Fibroblast of skin of back (primary cell): ENCODE measurements at places on chromosomes 16 and 17.

DNA sequence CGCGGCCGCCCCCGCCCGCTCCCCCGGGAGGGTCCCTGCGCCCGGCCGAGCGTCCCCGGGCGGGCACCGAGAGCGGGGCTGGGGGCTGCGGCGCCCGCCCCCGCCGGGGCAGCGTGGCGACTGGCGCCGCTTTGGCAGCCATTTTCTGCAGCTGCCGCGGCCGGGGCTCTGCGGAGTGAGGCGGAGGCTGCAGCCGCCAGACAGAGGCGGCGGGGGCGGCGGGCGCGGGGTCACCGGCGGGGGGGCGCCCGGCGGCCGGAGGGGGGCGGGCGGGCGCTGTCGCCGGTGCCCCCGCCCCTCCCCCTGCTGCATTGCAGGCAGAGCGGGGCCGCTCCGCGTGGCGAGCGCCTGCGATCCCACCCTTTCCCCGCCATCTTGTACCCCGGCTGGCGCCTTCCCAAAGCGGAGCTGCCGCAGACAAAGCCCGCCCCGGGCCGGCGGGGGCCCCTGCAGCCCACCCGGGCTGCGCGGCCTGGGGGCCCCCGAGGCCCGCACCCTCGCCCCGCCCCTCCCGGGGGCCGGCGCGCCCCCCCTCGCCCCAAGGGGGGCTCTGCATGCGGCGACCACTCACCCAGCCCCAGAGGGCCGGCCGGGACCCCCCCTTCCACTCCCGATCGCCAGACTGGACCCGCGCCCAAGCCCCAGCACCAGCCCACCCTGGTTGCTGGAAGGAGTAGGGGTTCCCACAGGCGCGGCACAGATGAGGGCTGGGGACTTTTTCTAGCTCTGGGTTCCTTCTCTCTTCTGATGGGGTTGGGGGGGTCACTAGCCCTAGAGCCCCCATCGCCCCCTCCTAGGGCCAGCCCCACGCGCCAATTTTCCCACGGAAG, 16.6 kb upstream of the CBX8 start:
- DNase-seq, result no peak

DNA sequence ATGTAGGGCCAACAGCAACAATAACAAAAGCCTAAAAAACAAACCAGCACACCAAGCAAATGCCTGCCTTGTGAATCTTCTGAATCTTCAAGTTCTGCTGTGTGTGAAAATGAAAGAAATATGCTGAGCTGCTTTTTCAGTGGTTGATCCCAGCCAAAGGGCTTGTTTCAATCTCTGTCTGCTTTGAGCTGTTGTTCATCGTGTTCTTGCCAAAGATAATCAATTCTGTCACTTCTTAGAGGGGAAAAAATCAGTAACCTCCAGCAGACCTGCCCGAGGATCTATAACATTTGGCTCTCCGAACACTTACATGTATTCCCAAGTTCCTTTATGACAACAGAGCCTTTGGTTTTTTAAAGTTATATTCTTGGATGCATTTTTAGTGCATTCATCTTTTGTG, 65.9 kb downstream of the VPS35L start:
- DNase-seq, result no peak

- DNase-seq, result no peak
These were observed 30.2 kb downstream of the TPSG1 start for GRCh38 chr16:1194665-1195392.

GRCh38 chr17:66654106-66654740, 180.7 kb upstream of the CACNG5 start:
- peak; percentile 44 for DNase-seq

GRCh38 chr17:41335747-41336146, 14.9 kb downstream of the KRT33A start:
- DNase-seq, result no peak

DNA sequence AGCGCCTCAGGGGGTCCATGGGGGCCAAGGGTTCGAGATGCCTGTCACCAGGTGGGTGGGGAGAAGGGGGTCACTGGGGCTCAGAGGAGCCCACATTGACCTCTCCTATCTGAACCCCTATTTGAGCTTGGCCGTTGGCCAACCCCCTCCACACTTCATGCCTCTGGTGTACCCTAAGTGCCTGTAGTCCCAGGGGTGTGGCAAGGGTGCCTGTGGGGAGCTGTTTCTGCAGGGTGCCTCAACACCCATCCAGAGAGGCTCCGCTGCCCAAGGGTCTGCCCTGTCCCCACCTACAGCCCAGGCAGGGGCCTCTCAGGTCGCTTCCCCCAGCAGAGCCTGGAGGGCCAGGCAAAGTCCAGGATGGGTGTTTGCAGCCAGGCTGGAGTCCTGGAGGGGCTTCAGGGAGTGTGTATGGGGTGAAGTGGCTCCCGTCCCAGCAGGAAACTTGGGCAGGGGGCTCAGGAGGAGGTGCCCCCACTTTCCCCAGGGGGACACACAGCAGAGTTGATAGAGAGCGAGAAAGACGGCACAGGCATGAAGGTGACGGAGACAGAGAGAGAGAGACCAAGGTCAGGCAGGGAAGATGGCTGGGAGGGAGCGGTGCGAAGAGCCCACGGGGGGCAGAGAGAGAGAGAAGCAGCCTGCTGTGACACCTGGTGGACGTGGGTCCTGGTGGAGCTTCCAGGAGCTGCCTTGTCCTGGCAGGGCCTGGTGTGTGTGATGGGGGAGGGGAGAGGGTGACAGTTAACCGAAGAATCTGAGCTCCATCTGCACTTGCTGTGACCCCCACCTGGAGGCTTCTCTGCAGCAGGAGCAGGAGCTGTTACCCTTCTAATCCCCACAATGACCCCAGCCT, at the start of gene SEPTIN12:
Gene SEPTIN12 (minus strand): TSS at position 719 of the 856 bp plus-strand sequence. CDS start 700 bp downstream, at position 19.
- DNase-seq, result no peak

DNA sequence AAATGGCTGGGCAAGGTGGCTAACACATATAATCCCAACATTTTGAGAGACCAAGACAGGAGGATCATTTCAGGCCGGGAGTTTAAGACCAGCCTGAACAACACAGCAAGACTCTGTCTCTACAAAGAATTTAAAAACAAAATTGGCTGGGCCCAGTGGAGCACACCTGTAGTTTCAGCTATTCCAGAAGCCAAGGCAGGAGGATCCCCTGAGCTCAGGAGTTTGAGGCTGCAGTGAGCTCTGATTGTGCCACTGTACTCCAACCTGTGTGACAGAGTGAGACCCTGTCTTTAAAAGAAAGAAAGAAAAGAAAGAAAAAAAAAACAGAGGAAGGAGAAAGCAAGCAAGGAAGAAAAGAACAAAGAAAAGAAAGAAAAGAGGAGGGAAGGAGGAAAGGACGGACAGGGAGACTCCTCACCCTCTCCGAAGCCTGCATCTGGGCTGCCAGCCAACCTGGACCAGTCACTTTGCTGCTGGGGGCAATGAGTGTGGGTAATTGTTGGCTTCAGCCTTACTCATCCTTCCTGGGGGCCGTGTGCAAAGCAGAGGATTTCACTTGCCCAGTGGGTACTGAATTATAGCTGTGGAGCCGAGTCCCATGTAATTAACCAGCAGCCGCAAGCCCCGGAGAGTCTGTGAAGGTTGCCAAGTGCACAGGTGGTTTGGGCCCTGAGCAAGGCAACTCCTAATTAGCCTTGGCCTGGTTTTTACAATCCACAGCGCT, 6.7 kb upstream of the MT4 start:
- peak; percentile 80 for DNase-seq

- no peak for DNase-seq
These were observed 4.3 kb upstream of the SETD6 start for GRCh38 chr16:58510776-58511628.

GRCh38 chr16:14301169-14302030, 230.3 kb downstream of the MRTFB start:
- DNase-seq, result peak; percentile 42

GRCh38 chr17:8975091-8975725, 9.7 kb upstream of the PIK3R5 start:
- no peak for DNase-seq

GRCh38 chr16:894841-895240, 75.9 kb downstream of the LMF1 start:
- no peak for DNase-seq

DNA sequence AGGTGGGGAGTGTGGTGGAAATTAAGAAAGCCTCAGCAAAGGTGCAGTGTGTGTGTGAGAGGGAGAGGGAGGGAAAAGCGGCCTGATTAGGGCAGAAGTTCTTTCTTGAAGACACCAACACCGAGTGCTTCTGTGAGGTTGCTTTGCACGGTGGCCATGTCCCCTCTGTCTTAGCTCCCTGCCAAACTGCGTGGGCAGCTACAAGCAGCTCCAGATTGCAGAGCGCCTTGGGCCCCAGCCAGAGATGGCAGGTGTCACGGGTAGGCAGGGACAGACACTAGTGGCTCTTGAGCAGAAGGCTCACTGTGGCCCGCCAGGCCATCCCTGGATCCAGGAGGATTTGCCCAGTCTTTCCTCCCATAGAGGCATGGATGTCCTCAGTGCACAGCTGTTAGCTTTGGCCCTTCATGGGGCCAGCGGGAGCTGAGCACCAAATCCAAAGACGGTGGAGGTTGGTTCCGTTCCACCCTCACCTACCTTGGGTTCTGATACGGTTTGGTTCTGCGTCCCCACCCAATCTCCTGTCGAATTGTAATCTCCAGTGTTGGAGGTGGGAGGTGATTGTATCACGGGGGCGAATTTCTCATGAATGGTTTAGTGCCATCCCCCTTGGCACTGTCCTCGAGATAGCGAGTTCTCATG, 21.4 kb downstream of the KIAA0513 start:
- DNase-seq, result no peak

DNA sequence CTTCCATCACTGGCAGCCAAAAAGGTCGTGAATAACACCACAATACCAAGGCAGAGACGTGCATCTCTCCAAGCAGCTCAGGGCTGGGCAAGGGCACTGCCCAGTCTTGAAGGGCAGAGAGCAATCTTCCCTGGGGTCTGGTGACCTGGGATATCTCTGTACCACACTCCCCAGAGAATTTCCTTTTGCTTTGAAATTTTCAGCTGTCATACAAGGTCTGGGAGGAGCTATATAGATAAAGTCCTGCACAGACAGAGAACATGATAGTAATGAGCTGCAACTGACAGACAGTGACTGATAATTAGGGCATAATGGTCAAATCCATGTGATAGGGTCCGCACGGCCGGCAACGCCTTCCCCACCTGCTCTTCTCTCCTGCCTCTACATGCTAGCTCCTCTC, 68.2 kb downstream of the DYNLRB2 start:
- DNase-seq, result no peak

- no peak for DNase-seq
These were observed 16.9 kb downstream of the NXN start for GRCh38 chr17:962670-963069.

- DNase-seq, result peak; percentile 75
These were observed 19.9 kb upstream of the PLLP start for GRCh38 chr16:57304169-57305061.

DNA sequence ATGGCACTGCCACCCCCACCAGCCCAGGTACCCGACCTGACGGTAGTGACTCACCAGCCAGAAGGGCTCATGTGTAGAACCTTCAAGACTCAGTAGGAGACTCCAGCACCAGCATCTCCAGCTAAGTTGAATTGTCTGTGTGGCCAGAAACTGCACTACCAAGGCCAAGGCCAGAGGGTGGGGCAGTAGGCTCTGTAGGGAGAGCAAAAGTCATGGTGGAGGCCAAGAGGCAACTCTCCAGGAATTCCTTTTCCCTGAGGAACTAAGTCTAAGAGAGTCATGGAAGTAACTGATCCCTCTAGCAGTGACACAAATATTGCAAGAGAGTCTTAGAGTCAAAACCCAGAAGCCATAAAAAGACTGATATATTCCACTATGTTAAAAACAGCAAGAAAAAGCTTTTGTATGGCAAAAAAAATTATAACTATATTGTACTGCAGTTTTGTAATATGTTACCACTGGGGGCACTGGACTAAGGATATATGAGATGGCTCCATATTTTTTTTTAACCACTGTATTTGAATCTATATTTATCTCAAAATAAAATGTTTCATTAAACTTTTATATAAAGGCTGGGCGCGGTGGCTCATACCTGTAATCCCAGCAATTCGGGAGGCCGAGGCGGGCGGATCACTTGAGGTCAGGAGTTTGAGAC, 30.2 kb upstream of the GUCY2D start:
- DNase-seq, result no peak

DNA sequence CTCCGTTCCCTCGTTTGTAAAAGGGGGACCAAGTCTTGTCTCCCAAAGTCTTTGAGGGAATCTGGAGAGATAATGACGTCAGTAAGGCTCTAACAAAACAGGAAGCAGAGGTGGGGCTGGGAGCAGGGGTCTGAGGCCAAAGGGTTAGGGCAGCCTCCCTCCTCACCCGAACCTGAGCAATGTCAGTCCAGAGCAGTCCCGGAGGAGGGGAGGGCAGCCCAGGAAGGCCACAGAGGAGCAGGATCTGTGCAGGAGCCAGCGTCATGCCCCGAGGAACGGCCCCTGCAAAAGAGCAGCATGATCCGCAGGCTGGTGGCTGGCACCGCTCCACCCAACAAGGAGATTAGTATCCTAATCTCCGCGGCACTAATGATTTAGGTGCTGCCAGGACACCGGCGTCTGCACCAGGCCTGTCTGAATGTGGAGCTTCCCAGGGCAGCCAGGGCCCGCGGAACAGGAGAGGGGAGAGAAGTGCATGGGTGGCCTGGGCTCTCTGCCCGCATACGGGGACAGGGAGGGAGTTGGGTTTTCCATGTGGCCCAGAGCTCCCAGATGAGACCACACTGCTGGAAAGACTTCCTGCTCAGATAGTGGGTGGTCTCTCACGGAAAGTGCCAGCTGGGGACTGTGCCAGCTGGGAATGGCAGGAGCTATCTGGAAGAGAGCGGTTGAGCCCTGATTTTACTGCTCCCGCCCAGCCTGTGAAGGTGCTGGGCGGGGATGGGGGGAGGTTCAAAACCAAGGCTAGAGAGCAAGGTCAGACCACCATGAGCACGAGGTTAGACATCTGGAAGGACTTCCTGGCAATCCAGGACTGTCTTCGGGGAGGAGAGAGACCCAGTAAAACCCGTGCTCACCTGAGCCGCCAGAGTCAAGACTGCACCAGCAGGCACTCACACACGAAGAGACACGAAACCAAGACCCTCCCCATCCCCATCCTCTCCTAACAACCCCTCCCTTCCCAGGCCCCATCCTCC, 11.0 kb upstream of the KRT17 start:
- DNase-seq, result no peak

- DNase-seq, result no peak
These were observed 11.0 kb downstream of the KDM8 start for GRCh38 chr16:27214084-27214961.

GRCh38 chr16:85330694-85331188, 218.5 kb upstream of the CIBAR2 start:
- peak; percentile 87 for DNase-seq

GRCh38 chr16:17744921-17745572, 274.3 kb upstream of the XYLT1 start:
- peak; percentile 74 for DNase-seq

GRCh38 chr16:83946781-83947566, 6.1 kb upstream of the OSGIN1 start:
- DNase-seq, result no peak
